ENCODE measurements at places on chromosomes 1 and 21. TPM values are rescaled to one million over a fixed set of nuclear protein-coding genes. Genes with fewer than 3 reads are reported as not detected.
A peak's percentile ranks its signal among the peaks of the same experiment; 100 is the strongest.

The OTUD3 gene
- 16.4 TPM for total RNA-seq

- peak; percentile 19 for DNase-seq
- no peaks in the 10 kb centered on the region for H3K27me3 ChIP-seq
- no peaks in the 10 kb centered on the region for H3K4me1 ChIP-seq
Observed at GRCh38 chr1:201877877-201878401, 10.8 kb upstream of the SHISA4 start.

DNA sequence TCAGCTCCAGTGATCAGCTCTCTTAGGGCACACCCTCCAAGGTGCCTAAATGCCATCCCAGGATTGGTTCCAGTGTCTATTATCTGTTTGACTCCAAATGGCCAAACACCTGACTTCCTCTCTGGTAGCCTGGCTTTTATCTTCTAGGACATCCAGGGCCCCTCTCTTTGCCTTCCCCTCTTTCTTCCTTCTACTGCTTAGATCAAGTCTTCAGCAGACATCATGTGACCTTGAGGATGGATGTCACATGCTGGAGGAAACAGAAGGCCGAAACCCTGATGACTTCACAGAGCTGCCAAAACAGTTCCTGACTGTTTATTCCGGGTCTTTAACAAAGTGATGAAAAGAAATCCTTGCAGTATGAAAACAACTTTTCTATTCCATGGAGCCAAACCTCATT, 24.4 kb upstream of the WDR26 start:
- no peak overlapping the region for H3K4me3 ChIP-seq
- no peaks in the 10 kb centered on the region for H3K36me3 ChIP-seq
- DNase-seq: no peak

The CRYAA gene
- not detected for total RNA-seq

DNA sequence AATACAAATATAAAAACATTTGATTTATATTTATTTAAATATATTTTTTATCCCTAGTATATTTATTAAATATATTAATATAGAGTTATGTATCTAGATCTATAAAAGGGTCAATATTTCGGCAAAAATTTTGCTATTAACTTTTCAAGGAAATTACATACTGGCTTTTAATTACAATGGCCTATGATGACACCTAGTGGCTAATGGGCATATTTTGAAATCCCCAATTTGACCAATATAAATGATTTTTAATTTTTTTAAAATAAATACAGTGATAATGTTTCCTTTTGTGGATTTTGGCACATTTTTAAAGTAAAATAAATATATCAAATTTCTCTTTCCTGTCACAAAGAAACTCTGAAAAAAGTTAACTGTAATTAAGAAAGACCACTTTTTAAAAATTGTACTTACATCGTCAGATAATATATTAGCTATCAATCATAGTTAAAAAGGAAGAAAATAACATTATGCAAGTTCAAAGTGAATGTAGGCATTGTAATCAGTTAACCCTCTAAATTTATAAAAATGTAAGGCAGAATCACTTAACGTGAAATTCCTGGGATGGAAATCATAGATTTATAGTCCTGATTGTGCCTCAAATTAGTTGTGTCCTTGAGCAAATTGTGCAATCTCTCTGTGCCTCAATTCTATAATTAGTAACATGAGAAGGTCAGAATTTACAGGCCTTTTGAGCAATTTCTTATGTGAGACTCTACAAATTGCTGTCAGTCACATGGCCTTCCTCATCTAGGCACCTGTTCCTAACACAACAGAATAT, 25.6 kb upstream of the RGS13 start:
- no peaks in the 10 kb centered on the region for H3K36me3 ChIP-seq
- DNase-seq: no peak
- H3K4me1 ChIP-seq: peaks cover 13% of the 10 kb centered on the region
- H3K27me3 ChIP-seq: no peaks in the 10 kb centered on the region
- H3K27ac ChIP-seq: no peak overlapping the region

GRCh38 chr1:58905628-58906221, 121.9 kb upstream of the JUN start:
- H3K4me1 ChIP-seq: peaks cover 6% of the 10 kb centered on the region
- H3K27me3 ChIP-seq: no peaks in the 10 kb centered on the region
- H3K4me3 ChIP-seq: no peak overlapping the region
- no peak for DNase-seq
- H3K36me3 ChIP-seq: no peaks in the 10 kb centered on the region

DNA sequence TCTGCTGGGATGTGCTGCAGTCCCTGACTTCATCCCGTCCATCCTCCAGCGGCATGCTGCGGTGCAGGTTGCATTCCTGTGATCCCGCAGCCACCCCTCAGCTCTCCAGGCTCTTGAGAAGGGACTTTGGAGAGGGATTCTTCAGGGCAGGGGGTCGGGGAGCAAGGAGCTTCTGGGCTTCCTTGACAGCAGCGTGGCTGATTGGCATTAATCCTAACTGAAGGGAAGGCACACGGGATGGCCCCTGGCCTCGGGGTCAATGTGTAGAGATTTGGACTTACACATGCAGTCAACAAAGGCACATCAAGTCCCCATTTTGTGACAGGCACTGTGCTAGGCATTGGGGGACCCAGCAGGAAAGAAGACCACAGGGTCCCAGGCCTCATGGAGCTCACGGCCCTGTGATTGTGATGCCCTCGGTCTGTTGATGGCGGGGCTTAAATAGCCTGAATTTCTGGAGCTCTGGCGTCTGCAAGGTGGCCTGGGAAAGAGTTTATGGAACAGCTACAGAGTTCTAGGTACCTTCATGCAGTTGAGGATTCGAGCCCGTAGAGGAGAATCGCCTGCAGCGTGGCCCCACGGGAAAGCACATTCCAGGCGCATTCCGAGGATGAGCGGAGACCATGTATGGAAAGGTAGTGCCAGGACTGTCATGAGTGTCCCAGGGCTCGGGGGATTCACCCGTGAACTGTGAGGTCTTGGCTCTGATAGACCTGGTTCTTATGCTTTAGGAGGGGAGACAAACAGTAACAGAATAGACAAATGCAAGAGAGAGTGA, 20.1 kb downstream of the PSEN2 start:
- H3K27ac ChIP-seq: no peak overlapping the region
- H3K4me3 ChIP-seq: no peak overlapping the region
- no peaks in the 10 kb centered on the region for H3K36me3 ChIP-seq
- H3K4me1 ChIP-seq: peaks cover 11% of the 10 kb centered on the region
- no peaks in the 10 kb centered on the region for H3K27me3 ChIP-seq

DNA sequence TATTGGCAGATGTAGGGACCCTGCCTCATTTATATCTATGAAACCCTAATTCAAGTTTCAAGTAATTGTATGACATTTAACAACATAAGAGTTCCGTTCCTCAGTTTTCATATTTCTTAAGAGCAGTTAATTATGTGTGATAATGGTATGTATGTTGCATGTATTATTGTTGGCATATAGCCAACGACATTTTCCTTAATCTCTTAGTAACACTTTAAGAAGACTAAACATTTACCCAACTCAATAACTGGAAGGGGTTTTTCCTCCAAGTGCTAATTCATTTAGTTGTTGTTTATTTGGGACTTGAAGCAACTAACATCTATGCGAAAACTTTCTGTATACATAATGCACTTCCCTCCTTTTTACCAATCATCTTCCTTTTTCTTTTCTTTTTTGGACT, 1.5 kb upstream of the RALGPS2 start:
- H3K27me3 ChIP-seq: no peaks in the 10 kb centered on the region
- H3K27ac ChIP-seq: peak overlapping the region; percentile 62
- no peaks in the 10 kb centered on the region for H3K36me3 ChIP-seq
- no peak for DNase-seq

DNA sequence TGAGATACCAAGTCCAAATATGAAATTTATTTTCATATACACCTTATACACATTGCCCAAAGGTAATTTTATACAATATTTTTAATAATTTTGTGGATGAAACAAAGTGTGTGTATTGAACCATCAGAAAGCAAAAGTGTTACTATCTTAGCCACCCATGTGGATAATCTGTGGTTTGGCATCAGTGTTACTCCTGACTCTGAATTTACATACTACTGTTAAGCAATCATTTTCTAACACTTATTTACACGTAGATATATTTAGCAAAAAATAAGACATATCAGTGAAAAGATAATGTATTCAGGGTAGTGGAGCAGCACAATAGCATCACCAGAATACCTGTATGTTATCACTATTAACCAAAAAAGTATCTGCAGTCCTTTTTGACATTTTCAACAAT, 23.8 kb downstream of the DENND2D start:
- no peaks in the 10 kb centered on the region for H3K27me3 ChIP-seq
- peaks cover 13% of the 10 kb centered on the region for H3K4me1 ChIP-seq
- H3K27ac ChIP-seq: peak overlapping the region; percentile 40
- H3K4me3 ChIP-seq: no peak overlapping the region
- no peak for DNase-seq

- H3K27ac ChIP-seq: no peak overlapping the region
- H3K4me3 ChIP-seq: no peak overlapping the region
- H3K4me1 ChIP-seq: peaks cover 13% of the 10 kb centered on the region
Observed at GRCh38 chr1:18556364-18556763, 74.3 kb upstream of the PAX7 start.

The ARHGAP29 gene
- not detected for total RNA-seq

- no peaks in the 10 kb centered on the region for H3K27me3 ChIP-seq
- H3K27ac ChIP-seq: no peak overlapping the region
- H3K36me3 ChIP-seq: peaks cover 7% of the 10 kb centered on the region
Observed at GRCh38 chr1:229756666-229757065, 130.6 kb downstream of the URB2 start.

All from naive thymus-derived CD8-positive, alpha-beta T cell (primary cell).